GM18507 (cell line): ENCODE measurements at places on chromosomes 1 and 21.

GRCh38 chr1:244050835-244051444 is at the start of gene ZBTB18:
TSS of gene ZBTB18 (plus strand) at chr1:244051283. CDS start at chr1:244051432, 149 bp downstream.
- DNase-seq: no peak

GRCh38 chr1:207959141-207959825 is 48.4 kb upstream of the CD34 start:
- DNase-seq: no peak

GRCh38 chr1:6911021-6911941 is 126.0 kb downstream of the CAMTA1 start:
- DNase-seq: no peak

GRCh38 chr1:189149547-189150375 is 1327.9 kb downstream of the BRINP3 start:
- DNase-seq: no peak

GRCh38 chr1:56952501-56952900 is 13.3 kb downstream of the C8B start:
- no peak for DNase-seq

GRCh38 chr1:185400052-185400451 is 83.0 kb upstream of the IVNS1ABP start:
- no peak for DNase-seq

- DNase-seq: no peak
Measured at GRCh38 chr1:24383381-24383940, 30.1 kb downstream of the STPG1 start.

- no peak for DNase-seq
Measured at GRCh38 chr1:110746644-110747259, 72.0 kb upstream of the KCNA3 start.

DNA sequence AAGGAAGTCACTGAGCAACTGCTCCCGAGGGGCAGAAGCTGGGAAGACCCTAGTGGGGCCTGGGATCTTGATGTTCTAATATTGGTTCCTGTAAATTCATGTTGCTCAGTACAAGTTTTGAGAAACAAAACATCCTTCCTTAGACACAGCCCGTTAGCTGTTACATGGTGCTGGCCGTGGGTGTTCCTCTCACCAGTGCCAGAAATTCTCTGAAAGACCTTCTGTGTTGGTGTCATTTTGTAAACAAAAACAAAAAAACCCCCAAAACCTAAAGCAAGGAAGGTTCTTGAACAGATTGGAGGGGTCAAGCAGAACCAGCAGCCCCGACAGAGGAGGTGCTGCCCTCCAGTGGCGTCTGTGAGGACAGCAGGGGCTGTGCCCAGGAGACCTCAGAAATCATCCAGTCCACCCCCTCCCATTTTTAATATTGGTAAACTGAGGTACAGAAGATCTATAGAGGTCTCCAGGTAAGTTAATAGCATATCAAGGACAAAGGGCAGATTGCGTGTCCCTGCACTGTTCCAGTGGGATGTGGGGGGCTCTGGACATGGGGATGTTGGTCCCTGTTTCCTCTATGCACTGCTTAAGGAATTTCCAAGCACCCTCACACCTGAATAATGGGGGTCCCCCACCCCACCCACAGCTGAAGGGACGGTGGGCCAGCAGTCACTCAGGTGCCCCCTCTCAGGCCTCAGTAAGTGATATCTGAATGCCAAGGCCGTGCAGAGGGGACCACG is 38.2 kb downstream of the SLC2A7 start:
- peak; percentile 51 for DNase-seq

DNA sequence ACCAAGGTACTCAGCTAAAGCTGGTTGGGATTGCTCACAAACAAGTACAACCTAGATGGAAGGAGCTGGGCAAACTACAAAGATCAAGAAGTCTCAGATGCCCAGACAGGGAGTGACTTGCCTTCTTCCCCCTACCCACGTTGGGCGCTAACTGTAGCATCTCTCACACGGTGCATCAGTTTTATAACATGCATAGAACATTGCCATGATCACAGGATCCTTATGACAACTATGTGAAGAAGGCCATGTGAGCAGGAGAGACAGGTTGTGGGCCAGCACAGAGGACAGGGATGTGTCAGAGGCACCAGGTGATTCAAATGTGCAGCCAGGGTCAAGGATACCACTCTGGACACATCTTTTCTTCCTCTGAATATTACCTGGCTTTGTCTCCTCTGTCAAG is 28.3 kb upstream of the CYP4B1 start:
- no peak for DNase-seq

- DNase-seq: no peak
Measured at GRCh38 chr1:20361805-20362381, 71.2 kb downstream of the VWA5B1 start.
